ENCODE measurements at places on chromosomes 3 and 15.

GRCh38 chr15:91849180-91849579 is 4.3 kb upstream of the SLCO3A1 start:
- DNase-seq, result no peak

GRCh38 chr3:135487261-135487660 is 478.3 kb upstream of the PPP2R3A start:
- no peak for DNase-seq

DNA sequence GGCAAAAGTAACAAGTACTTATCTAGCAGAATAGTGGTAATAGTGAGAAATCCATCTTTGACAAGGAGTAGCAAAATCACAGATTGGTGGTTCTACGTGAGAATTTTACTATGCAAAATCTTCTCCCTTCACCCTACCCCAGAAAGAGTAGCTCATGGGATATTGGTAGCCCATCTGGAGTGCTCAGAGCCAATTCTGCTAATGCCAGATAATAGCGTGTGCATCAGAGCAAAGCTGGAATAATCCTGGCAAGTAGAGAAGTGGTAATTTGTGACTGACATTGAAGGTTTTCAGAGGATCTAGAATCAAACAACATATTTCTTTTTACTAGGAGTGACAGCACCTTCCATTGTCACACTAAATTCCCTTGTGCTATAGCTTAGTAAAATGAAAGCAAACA is 192.9 kb downstream of the ZBBX start:
- no peak for DNase-seq

GRCh38 chr15:98529205-98530145 is 118.9 kb upstream of the IGF1R start:
- no peak for DNase-seq

DNA sequence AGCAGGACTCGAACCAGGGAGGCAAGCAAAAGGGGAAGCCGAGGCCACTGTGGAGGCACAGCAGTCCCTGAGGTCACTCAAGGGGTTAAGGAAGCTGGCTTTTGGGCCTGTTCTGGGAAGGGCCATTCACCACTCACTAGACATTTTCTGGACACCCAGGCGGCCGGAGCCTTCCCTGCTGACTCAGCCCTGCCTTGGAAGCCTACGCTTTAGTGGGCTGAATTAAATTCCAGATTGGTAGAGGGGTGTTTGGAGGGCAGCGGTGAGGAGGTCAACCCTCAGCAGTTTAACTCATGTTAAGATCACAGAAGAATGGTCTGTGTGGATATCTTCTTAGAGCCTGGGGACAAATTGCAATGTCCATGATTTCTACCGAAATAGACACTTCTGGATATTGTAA is 152.8 kb downstream of the GABRG3 start:
- DNase-seq, result no peak

GRCh38 chr3:57977818-57978235 is 30.4 kb upstream of the FLNB start:
- no peak for DNase-seq

- no peak for DNase-seq
Observed at GRCh38 chr3:39933986-39934693, 124.7 kb downstream of the MYRIP start.

DNA sequence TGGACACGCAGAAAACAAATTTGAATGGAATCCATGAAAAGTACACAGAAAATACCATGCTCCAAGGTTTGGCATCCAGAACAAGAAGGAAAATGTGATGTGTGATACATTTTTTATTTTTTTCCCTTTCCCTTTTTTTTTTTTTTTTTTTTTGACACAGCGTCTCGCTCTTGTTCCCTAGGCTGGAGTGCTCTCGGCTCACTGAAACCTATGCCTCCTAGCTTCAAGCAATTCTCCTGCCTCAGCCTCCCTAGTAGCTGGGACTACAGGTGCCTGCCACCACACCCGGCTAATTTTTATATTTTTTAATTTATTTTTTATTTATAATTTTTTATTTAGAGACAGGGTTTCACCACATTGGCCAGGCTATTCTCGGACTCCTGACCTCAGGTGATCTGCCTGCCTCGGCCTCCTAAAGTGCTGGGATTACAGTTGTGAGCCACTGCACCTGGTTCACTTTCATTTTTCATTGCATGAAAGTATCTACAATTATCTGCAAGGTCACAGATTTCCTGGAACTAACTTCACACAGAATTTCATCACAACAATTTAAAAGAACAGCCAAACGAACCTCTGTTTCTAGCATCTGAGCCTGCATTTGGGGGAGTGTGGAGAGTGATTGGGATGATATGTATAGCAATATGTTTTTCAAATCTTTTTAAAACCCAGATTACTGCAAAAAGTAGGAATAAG is 8.3 kb downstream of the POU1F1 start:
- DNase-seq, result no peak

All from stimulated activated CD4-positive, alpha-beta T cell treated with anti-CD3 and anti-CD28 coated beads, Interleukin-15, amount 100 ng/mL, for 1 hour (primary cell).